ENCODE measurements at places on chromosomes 7 and 10.

- DNase-seq, result no peak
Measured at GRCh38 chr7:143346018-143346417, 16.5 kb downstream of the FAM131B start.

DNA sequence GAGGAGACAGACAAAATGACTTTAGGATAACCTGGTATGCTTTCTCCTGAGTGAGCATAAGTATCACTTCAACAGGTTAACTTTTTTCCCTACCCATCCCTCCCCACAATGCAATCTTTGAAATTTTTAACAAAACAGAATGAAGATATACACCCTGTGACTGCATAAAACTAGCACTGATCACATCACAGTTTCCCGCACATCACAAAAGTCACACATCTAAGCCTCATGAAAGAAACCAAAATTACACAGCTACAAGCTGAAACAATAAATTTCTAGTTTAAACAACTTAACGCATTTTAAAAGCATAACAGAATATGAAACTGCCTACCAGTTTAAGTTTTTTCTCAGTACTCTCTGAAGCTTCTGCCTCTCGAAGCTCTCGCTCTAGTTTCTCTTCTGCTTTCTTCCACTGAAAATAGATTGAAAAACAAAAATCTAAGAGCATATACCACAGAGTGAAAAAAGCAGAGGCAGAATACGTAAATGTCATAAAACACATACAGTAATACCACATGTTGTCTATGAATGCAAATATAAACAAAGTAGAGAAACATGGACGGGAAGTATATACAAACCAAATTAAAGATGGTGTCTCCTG, 18.1 kb downstream of the NOC3L start:
- DNase-seq, result no peak

- DNase-seq, result no peak
Measured at GRCh38 chr10:35998026-35998425, 355.9 kb upstream of the FZD8 start.

DNA sequence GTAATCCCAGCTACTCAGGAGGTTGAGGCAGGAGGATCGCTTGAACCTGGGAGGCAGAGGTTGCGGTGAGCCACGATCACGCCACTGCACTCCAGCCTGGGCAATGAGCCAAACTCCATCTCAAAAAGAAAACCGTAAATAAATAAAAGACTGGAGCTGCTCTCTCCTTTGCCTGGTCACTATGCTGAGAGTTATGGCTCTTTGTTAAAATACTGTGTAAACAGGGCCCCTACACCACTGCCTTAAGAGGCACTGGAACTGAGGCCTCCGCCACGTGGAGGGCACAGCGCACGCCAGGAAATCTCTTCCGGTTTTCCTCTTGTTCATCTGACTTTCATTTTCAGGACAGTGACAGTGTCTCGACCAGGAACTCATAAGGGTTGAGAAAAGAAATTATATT, 123.3 kb downstream of the PAXIP1 start:
- DNase-seq, result no peak

- peak; percentile 53 for DNase-seq
Measured at GRCh38 chr7:66921396-66921917, 432 bp downstream of the TMEM248 start.

- DNase-seq, result peak; percentile 33
Measured at GRCh38 chr7:8365499-8366110, 67.8 kb upstream of the NXPH1 start.
